ENCODE measurements at places on chromosomes 1 and 21.

DNA sequence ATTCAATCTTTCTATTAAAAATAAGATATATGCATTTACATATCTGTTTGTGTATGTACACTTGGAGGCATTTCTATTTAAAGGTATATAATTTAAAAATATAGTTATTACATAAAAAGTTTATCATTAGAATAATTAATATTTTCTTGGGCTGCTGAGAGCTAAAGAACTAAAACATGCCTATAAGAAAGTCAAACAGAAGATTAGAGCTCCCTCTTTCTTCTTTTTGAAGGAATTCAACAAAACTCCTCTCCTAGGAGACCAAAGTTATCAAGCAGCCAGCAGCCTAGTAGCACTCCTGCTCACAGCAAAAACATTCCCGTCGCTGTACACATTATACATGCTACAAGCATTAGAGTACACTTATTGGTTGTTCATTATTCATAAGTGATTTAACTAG lies 216.4 kb downstream of the VAV3 start:
- DNase-seq: no peak

GRCh38 chr1:112614460-112615065 lies 4.4 kb downstream of the ST7L start:
- no peak for DNase-seq

DNA sequence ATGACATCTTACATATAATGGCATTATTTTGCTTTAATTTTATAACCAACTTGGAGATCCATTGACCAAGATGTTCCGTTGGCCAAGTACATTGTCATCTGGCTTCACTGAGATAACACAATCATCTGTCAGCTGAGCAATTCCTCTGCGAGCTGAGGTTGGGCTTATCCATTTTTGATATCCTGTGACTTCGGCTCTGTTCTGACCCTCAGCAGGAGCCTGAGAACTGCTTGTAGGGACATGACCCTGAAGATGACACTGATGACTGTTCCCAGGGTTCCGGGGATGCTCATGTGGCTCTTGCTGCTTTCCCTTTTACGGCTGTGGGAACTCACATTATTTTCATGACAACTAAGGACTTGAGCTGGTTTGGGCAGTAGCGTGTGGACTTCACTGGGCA lies 51.2 kb downstream of the TLR5 start:
- no peak for DNase-seq

DNA sequence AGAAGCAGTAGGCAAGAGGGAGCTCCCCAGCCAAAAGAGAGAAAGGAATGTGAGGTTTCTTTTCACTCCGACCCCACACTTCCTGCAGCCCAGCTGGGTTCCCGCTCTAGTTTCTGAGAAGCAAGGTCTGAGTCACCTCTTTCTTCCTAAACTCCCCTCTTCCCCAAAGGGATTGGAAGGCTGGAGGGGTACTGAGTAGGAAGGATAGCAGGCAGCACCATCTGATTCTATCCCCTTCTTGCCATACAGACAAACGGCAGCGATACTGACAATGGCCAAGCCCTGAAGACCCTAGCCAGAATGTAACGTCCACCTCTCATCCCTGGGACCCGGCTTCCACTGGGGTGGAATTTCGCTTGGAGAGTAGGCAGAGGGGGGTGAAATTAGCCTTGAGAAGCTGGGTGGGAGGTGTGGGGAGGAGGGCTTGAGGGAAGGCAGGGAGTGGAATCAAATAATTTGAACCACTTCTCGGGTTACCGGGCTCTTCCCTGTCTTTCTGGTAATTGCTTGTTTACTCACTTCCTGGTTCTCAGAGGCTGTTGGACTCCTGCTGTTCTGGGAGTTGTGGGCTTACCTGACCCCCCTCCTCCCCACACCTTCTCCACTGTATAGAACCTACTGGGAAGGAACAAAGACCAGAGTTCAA lies 13.2 kb downstream of the IER5 start:
- DNase-seq: no peak

DNA sequence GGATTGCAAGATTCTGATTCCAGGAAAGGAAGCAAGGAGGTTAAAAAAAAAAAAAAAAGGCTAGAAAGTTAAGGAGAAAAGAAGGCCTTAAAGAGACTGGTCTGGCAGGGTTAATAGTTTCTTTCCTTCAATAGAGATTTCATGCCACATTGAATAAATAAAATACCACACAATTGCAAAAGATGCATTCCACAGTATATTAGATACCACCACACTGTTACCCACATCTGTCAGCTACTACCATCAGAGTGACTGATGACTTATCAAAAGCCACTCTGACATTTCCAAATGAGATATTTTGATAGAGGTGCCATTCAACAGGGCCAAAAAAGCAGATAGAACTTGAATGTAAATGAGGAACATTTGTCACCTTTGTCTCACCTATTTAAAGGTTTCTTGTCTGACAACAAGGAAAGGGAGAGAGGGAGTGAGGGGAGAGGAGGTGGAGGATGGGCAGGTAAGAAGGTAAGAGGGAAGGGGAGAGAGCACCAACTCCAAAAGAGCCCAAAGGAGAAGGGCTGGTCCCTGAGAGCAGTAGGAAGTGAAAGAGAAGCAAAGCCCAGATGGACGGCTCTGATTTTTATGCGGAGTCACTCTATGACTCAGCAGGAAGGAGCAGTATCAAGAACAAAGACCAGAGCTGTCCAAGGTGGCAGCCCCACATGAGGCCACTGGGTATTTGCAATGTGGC lies 38.3 kb downstream of the LRRN2 start:
- DNase-seq: peak; percentile 27

- no peak for DNase-seq
Observed at GRCh38 chr1:71232166-71232763, 151.4 kb upstream of the ZRANB2 start.

GRCh38 chr1:184620469-184620868 lies 134.2 kb downstream of the EDEM3 start:
- no peak for DNase-seq

DNA sequence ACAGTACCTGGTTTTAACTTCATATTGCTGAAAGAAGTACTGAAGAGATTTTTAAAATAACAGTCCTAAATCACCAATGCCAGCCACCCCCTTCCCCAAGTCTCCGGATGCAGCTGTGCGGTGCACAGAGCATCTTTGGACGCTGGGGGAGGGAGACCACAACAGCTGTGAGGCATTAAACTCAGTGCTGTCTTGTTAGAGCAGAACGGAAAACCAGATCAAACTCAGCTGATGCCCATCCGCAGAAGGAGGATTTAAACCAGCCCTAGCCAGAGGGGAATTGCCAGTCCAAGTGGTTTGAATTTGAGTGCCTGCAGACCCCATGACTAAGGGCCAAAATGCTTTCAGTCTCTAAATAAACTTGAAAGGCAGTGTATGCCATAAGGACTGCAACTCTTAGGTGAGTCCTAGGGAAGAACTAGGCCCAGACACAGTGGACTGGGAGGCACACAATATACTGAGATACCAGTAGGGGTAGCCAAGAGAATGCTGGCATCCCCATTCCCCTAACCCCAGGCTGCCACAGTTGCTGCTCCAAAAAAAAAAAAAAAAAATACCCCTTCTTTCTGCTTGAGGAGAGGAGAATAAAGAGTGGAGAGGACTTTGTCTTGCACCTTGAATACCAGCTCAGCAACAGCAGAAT lies 576.2 kb downstream of the NEGR1 start:
- DNase-seq: no peak

DNA sequence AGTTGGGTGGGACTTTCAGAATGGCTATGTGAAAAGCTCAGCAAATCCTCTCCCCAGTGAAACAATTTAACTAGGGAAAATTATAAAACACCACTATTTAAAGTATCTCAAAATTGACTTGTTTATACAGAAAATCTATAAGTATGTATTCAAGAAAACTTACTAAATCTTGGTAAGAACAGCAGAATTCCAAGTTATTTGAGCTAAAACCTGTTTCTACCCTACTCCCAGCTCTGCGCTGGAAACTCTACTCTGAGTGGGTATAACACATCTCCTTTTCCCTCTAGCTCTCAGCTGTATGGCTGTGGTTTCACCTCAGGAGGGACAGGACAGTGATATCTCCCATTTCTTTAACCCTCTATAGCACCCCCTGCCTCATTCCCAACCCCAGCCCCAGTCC lies 295.2 kb upstream of the POGK start:
- DNase-seq: no peak

DNA sequence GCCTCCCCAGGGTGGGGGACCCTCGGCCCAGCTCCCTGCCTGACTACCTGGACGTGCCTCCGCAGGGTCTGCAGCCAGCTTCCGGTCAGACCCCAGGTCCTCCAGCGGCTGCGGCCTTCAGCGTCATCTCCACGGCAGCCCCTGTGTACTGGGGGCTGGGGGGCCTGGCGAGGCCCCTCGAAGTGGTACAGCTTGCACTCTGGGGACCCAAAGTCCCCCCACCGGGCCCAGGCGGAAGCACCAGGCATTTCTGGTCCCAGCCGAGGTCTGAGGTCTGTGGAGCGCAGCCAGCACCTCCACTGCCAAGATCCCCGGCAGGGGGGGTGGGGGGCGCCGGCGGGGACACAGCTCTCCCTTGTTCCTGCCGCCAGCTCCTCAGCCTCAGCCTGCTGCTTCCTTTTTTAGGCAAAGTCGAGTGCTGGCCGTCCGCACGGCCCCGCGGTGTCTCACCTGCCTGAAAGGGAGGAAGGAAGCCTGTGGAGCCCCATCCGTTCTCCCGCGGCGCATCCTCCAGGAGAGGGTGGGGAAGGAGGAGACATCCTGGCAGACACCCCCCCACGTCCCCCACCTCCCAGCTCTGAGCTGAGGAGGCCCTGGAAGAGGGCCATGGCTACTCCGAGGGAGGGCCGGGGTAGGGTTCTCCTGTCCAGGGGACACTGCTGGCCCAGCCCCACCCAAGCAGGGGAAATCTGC lies 1.2 kb upstream of the VWA1 start:
- no peak for DNase-seq

- DNase-seq: no peak
Observed at GRCh38 chr1:160621633-160622413, 25.0 kb downstream of the SLAMF1 start.

GRCh38 chr1:212447478-212447877 lies 14.8 kb downstream of the NENF start:
- no peak for DNase-seq

GRCh38 chr21:44013380-44014088 lies 1.4 kb downstream of the TRAPPC10 start:
- no peak for DNase-seq

DNA sequence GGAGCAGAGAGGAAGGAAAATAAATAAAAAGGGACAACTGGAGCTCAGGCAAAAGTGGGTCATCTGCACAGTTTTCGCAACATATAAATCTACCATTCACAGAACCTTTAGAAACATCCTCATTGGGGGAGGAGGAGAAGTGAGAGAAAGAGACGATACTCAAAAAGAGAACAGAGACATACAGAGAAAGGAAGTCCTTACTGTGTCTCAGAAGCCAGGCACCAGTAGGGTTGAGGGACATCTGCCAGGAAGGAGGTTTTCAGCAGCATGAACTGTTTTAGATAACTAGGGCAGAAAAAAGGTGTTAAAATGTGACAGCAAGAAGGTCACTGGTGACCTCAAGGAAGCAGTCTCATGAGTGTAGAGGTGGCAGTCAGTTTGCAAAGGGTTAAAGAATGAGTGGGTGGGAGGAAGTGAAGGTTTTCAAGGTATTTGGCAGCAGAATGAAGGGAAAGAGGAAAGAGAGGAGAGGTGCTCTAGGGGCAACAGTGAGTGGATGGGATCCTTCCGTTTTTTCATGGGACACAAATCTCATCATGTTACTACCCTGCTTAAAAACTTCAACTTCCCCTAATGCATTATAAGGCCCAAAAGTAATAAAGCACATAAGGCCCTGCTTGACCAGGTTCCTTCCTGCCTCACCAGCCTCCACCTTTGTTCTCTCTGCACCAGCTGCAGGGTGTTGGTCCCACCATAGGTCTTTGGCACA lies 9.5 kb downstream of the JAK1 start:
- DNase-seq: no peak

GRCh38 chr1:35727434-35728040 lies 8.9 kb upstream of the C1orf216 start:
- DNase-seq: no peak

- no peak for DNase-seq
Observed at GRCh38 chr1:54980046-54980527, 341 bp upstream of the TMEM61 start.

- DNase-seq: no peak
Observed at GRCh38 chr1:18635891-18636595, 5.4 kb downstream of the PAX7 start.

- no peak for DNase-seq
Observed at GRCh38 chr1:203537806-203538464, 44.0 kb downstream of the OPTC start.

- DNase-seq: no peak
Observed at GRCh38 chr1:183879966-183880365, 75.0 kb downstream of the RGL1 start.

GRCh38 chr1:106678279-106679050 lies 378.0 kb upstream of the PRMT6 start:
- no peak for DNase-seq

- no peak for DNase-seq
Observed at GRCh38 chr1:9846611-9847171, 22.9 kb upstream of the CLSTN1 start.

- no peak for DNase-seq
Observed at GRCh38 chr1:100795646-100795985, 76.1 kb downstream of the VCAM1 start.

- DNase-seq: no peak
Observed at GRCh38 chr1:5598824-5599395, 393.3 kb downstream of the NPHP4 start.

GRCh38 chr1:204714194-204714860 lies 28.8 kb upstream of the LRRN2 start:
- DNase-seq: no peak

- no peak for DNase-seq
Observed at GRCh38 chr1:241034203-241034936, 322.6 kb downstream of the RGS7 start.

GRCh38 chr1:117605164-117605773 lies 579 bp upstream of the TENT5C start:
- no peak for DNase-seq

GRCh38 chr1:64215576-64215975 lies 12.2 kb downstream of the UBE2U start:
- no peak for DNase-seq

GRCh38 chr1:10459184-10459583 lies 9.4 kb downstream of the CORT start:
- peak; percentile 78 for DNase-seq

DNA sequence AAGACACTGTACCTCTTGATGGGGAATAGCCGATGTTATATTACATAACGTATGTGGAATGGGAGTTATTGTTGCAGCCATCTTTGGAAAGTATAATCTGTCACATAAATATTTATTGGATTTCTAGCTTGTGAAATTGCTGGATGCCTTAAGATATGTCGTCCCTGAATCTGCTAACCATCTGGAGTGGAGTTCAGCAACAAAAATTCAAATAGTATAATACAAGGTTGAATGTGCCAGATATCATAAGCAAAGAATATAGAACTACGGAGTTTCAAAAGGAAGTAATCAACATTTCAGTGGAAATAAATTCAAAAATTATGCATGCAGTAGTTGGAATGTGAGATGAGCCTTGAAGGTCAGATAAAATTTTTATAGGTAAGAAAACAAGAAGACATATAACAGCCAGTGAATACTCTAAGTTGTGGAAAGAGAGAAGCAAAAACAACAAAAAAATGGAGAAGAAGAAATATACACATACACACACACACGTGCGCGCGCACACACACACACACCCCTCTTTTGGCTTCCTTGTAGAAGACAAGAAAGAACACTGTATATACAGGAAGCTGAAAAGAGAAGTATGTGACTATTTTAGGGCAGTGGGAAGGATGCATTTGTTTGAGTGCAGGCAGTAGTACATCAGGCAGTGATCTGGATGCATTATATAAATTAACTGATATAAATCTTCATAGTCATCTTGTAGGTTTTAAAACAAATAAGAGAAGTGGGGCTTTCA lies 516.7 kb downstream of the KCNT2 start:
- no peak for DNase-seq

- no peak for DNase-seq
Observed at GRCh38 chr1:207319199-207319598, 2.3 kb upstream of the CD55 start.

GRCh38 chr1:220834155-220834870 lies 44.9 kb upstream of the HLX start:
- DNase-seq: no peak
